Ureter (tissue), 1 donor: ENCODE measurements at places on chromosomes 5 and 9.

GRCh38 chr9:91119142-91119541, 242.6 kb downstream of the AUH start:
- DNase-seq, result no peak

GRCh38 chr5:127320032-127320965, 29.7 kb downstream of the MEGF10 start:
- no peak for DNase-seq

- no peak for DNase-seq
Observed at GRCh38 chr5:8644377-8644776, 775.4 kb downstream of the MTRR start.

DNA sequence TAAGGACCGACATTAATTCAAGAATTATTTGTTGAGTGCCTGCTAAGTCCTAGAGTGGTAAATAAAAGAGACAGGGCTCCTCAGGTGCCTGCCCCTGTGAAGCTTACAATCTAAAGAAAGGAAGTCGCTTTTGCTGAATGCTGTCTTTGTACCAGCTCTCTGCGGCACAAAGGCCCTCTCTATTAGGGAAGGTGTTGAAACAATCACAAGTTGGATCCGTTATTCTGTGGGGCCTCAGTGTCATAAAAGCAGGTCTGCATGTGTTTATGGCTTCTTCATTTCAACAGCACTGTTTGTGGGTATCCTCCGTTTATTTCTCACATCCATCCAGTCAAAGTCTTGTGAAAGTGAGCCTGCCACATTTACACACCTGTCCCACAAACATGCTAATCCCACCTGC, 7.0 kb upstream of the MVB12B start:
- no peak for DNase-seq
